ENCODE measurements at places on chromosomes 6 and 20.
A peak's percentile ranks its signal among the peaks of the same experiment; 100 is the strongest.

DNA sequence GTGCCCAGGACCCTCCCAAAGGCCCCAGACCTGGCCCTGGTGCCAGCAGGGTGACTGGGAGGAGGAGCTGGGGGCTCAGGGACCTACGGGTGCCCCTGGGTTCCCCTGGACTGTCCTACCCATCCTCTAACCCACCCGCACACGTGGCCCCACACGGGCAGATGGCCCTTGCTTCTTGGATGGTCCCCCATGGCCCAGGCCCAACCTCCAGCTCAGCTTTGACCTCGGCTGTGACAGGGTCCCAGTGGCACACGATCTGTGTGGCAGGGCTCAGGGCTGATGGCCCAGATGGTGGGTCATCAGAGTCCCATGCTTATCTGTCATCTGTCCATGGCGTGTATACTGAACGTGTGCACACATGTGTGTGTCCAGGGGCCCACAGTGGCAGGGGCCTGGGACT is 4.0 kb downstream of the NTSR1 start:
- no peak for DNase-seq

GRCh38 chr20:37981568-37981967 is 51.7 kb downstream of the TTI1 start:
- DNase-seq, result no peak

GRCh38 chr6:54519161-54519560 is 210.9 kb downstream of the TINAG start:
- no peak for DNase-seq

DNA sequence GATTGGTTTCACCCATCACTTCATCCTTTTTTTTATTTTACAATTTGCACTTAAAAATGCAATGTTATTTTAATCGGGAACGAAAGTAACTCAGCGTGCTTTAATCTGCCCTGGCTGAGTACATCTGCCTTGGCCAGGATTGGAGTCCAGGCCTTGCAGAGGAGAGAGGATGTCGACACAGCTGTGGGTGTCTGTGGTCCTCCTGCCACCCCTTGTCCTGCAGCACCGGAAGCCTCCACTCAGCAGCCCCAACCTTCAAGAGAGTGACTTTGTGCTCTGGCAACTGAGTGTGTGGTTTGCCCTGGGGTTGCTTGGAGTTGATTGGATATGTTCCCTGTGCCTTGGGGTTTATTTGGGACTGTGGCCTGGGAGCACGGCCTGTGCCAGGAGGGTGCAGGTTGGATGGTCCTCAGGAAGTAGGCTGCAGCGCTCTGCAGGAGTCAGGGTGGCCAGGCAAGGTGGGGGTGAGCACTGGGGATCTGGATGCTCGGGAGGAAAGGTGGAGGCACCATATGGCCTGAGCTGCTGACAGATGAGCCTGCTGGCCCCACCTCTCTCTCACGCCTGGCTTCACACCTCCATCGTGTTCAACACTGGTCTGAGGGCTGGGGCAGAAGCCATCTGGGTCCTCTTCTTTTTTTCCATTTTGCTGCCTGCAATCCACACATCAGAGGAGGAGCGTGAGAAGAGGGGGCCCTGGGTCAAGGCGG is 4.3 kb downstream of the MYT1 start:
- DNase-seq, result no peak

DNA sequence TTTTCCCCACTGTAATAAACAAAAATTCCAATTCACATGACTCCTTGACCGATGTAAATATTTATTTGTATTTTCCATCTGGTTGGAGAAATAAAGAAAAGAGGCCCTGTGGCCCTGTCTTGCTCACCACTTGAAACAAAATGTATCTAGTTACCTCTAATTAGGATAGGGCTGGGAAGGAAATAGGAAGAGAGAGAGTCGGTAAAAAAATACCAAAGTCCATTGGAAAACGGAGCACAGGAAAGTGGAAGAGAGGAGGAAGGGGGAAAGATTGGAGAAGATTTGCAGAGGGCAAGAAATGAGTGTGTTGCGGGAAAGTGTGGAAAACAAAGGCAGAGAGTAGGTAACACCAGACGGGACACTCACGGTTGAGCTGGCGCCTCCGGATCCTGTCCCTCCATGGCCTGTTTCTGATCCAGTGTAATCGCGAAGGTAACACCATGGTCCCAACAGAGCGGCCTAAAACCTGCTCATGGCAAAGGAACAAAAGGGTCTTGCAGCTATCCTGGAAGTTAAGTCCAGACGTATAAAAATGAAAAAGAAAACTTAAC is 105.8 kb upstream of the RIPOR2 start:
- DNase-seq, result no peak

DNA sequence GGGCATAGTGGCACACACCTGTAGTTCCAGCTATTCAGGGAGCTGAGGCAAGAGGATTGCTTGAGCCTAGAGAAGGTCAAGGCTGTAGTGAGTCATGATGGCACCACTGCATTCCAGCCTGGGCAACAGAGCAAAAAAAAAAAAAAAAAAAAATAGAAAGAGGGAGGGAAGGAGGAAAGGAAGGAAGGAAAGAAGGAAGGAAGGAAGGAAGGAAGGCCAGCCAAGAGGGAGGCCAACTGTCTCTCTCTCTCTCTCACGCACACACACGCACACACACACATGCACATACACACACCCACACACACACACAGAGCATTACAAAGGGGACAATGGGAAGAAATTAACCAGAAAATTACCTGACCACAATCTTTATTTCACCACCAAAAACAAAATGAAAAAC is 50.6 kb upstream of the COL9A1 start:
- no peak for DNase-seq

GRCh38 chr20:37395921-37396415 is 50.0 kb downstream of the SRC start:
- no peak for DNase-seq

DNA sequence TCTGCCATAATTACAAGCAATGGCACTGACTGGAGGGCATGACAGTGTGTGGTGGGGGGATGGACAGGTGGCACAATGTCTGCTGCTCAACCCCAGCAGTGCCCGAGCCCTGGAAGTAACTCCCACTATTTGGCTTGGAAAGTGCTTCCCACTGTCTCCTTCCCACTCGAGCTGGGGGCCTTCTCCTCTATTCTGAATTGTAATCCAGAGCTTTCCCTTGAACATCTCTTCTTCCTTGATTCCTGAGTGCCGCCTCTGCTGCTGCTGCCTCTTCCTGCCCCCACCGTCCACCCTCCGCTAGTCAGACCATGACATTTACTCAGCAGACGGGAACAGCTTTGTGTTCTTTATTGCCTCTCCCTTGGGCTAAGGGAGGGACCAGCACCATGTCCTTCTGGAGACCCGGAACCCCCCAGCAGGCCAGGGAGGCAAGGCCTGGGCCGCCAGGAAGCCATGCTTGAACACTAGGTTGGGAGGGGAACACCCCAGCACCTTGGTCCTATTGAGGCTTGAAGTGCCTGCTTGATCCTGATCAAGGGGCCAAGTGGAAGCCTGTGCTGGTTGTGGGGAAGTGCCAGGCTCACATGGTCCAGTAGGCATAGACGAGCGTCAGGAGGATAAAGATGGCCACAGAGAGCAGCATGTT is 17.0 kb downstream of the CCDC167 start:
- DNase-seq, result no peak

DNA sequence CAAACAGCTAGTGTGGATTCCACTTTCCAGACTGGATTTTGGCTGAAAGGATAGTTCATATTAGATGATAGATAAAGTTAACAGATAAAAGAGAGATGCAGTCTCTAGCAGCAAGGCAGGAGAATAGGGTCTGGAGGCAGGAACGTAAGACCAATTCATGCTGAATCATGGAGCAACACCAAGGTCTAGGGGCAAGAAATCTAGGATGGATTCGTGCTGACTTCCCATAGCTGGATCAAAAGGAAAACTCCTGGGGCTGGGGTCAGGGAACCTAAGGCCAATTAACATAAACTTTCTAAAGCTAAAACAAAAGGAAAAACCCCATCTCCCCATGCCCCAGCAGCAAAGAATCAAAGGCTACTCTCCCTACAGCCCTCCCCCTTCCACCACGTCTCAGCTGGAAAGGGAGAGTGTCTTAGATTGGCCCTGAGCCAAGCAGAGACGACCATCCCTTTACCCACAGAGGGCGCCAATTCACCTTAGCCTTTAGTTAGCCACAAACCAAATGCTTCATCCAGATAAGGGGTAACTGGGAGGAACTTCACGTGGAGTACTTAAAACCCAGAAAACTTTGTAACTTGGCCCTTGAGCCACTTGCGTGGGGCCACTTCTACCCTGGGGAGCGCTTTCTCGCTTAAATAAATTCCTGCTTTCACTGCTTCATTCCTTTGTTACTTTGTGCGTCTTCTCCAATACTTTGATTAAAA is 7.6 kb downstream of the TREM1 start:
- peak; percentile 37 for DNase-seq

DNA sequence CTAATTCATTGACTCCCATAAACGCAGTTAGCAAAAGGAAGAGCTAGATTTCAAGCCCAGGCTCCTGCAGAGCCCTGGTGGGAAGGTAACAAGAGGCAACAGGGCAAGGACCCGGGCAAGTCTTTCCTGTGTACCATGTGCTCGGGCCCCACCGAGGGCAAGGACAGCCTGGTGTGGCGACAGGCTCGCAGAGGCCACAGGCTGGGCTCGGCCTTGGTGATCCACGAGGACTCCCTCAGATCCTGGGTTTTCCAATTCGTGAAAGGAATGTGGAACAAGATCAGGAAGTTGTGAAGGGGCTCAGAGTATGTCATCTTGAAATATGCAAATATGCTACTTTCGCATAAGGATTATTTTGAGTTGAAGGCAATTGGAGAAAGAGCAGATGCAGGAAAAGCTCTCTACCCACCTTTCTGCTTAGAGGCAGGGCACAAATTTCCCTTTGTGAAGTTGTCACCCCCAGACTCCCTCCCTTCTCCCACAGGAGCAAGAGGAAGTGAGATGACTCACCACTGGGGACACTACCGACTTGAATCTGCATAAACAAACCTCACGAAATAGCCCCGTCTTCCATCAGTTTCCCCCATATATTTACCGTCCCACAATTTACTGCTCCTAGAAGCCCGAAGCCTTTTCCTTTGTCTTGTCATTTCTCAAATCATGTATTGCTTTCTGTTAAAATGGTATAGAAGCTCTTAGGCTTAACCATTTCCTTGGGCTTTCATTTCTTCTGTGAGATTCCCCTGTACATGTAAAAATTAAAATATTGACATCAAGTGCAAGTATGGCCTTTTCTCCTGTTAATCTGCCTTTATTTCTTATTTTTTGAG is 79.0 kb downstream of the PSMG4 start:
- DNase-seq, result no peak

GRCh38 chr20:61778495-61778863 is 287.2 kb downstream of the TAF4 start:
- DNase-seq, result no peak

- DNase-seq, result no peak
These were observed 96.6 kb downstream of the TMEM242 start for GRCh38 chr6:157226761-157227160.

- DNase-seq, result no peak
These were observed 5.5 kb downstream of the PTGIS start for GRCh38 chr20:49562311-49563014.

DNA sequence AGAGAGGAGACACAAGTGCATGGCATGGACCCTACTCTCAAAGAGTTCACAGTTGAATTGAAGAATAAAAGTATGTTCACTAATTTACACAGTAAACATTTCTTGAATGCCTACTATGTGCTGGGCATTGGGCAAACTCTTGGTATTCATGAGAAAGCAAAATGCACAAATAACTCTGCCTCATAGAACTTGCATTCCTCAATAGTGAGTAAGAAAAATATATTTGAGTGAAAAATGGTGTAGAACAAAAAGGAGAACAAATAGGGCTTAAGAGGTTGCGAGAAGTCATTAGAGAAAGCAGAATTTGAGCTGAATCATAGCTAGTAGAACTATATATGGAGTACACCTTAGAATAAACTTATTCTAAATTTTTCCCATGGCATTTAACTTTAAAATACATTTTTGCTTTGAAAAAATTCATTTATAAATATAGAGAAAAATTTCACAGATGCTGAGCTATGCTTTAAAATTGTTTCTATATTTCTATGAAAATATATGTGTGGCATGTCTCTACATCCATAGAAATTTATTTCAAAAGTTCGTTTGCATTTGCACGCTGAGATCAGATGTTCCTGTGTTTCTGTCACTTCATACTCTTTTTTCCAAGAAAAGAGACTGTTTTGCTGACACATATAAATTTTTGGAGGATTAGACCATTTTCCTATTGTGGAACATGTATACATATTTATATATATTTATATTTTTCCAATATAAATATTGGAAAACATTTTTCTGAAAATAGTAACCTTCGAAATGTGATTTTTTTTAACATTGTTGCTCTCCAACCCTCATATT is 236.1 kb downstream of the KCNQ5 start:
- no peak for DNase-seq

DNA sequence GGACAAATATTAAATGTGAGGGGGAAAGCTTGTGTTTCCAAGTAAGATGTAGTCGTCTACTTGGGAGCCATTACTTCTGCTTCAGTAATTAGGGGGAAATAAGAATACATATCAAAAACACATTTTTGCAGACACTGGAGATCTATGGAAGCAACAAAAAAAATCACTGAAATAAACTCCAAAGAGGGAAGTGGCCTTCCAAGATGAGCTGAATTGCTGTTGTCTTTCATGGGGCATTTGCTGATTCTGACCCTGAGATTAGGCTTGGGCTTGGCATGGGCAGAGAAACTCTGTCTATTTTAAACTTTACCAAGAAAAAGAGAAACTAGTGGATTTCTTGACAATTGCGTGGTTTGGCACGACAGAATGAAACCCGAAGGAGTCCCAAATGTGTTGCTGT is 120.1 kb downstream of the MAP3K5 start:
- DNase-seq, result no peak

- DNase-seq, result no peak
These were observed 83.6 kb downstream of the SCAND1 start for GRCh38 chr20:35870541-35871258.

GRCh38 chr6:74741646-74742045 is 464.2 kb downstream of the COL12A1 start:
- DNase-seq, result no peak
